ENCODE measurements at places on chromosomes 2 and 18. TPM values are rescaled to one million over a fixed set of nuclear protein-coding genes. Genes with fewer than 3 reads are reported as not detected.

CKAP2L gene
- total RNA-seq, result 0.49 TPM

GALNT13 gene
- 2.1 TPM for total RNA-seq

GRCh38 chr2:176473177-176473576, 203.9 kb downstream of the MTX2 start:
- H3K36me3 ChIP-seq, result no peaks in the 10 kb centered on the region
- no peaks in the 10 kb centered on the region for H3K27me3 ChIP-seq

CAVIN2 gene
- total RNA-seq, result 198 TPM

DNA sequence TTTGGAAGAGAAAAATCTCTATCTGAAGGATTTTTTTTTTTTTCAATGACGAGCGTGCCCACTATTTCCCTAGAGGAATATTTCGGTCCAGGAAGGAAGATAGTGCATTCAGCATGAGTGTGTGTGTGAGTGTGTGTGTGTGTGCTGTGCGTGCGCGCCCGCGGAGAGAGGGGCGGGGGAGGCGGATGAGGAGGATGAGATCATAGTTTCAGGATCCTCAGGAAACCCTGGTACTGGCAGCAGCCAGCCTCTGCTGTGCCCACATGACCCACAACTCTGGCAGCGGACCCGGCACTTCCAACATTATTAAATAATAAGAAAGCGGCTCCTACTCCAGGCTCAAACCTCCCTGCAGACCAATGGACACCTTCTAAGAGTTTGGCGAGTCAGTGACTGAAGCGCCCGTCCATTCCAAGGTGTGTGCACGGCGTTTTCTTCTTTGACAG, 217.0 kb upstream of the DTNA start:
- peaks cover 19% of the 10 kb centered on the region for H3K4me1 ChIP-seq
- H3K27ac ChIP-seq, result no peak overlapping the region
- H3K27me3 ChIP-seq, result no peaks in the 10 kb centered on the region

DNA sequence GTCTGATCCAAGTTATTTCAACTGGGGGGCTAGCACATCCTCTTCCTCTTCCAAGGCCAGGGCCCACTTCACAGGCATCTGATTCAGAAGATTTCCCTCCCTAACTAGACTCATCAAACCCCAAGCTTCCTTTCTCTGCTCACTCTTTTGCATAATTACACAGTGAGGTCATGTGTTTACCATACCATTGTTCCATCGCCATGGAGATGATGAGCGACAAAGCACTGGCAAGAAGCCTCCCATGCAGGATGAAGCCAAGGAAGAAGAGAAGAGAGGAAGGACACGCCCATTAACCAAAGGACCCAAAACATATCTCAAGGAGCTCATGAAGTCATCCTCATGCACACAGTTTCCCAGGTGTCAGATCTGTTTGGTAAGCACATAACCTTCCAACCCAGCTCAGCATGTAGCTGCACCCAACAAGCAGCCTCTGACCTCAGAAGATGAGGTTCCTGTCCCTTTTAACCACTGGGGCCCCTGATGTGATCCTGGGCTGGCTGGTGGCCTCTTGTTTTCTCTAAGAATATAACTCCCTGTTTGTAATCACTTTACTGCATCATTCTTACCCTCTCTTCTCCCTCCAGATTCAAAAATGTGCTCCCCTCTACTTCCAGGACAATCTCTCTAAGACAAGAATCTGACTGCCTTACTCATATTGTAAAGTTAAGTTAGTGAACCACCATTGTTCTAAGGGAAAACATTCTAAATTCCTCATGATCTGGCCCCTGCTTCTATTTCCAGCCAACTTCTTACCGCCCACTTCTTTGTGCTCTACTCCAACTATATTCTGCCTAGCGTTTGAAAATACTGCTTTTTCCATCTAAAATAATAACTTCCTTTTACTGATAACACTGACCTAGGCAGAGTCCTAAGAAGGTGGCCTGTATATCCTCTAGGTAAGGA, 190.1 kb downstream of the TTC32 start:
- H3K27ac ChIP-seq, result no peak overlapping the region
- no peaks in the 10 kb centered on the region for H3K36me3 ChIP-seq
- H3K4me1 ChIP-seq, result no peaks in the 10 kb centered on the region
- no peaks in the 10 kb centered on the region for H3K27me3 ChIP-seq

GRCh38 chr18:51107598-51108305, 77.7 kb downstream of the SMAD4 start:
- no peaks in the 10 kb centered on the region for H3K27me3 ChIP-seq
- H3K27ac ChIP-seq, result no peak overlapping the region
- DNase-seq, result no peak
- no peaks in the 10 kb centered on the region for H3K36me3 ChIP-seq
- peaks cover 7% of the 10 kb centered on the region for H3K4me1 ChIP-seq
- H3K4me3 ChIP-seq, result no peak overlapping the region

- no peak overlapping the region for H3K4me3 ChIP-seq
- H3K36me3 ChIP-seq, result no peaks in the 10 kb centered on the region
- peaks cover 11% of the 10 kb centered on the region for H3K4me1 ChIP-seq
- H3K27me3 ChIP-seq, result no peaks in the 10 kb centered on the region
- no peak for DNase-seq
Observed at GRCh38 chr18:8051453-8051852, 484.3 kb downstream of the PTPRM start.

GRCh38 chr2:15754703-15755099, 163.0 kb downstream of the DDX1 start:
- no peak overlapping the region for H3K27ac ChIP-seq
- DNase-seq, result no peak
- no peaks in the 10 kb centered on the region for H3K27me3 ChIP-seq
- no peaks in the 10 kb centered on the region for H3K4me1 ChIP-seq
- H3K4me3 ChIP-seq, result no peak overlapping the region

DNA sequence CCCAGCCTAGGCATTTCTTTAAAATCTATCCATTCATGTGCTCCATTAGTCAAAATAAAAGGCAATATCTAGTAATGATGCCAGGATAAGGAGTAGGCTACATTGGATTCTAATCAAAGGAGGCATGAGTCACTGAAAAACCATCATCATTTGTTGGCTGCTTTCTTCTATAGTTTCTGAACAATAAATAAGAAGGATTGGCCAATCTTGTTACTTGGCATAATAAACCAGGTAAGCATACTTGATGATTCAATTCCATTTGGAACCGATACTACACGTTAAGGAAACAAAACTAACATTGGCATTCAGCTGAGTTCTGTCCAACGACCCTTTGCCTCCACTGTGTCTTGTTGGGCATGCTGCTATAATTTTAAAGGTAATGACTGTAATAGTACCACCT, 27.2 kb downstream of the ATP8B1 start:
- no peak overlapping the region for H3K4me3 ChIP-seq
- no peak overlapping the region for H3K27ac ChIP-seq

SKOR2 gene
- not detected for total RNA-seq

NT5DC4 gene
- 1.2 TPM for total RNA-seq

DNA sequence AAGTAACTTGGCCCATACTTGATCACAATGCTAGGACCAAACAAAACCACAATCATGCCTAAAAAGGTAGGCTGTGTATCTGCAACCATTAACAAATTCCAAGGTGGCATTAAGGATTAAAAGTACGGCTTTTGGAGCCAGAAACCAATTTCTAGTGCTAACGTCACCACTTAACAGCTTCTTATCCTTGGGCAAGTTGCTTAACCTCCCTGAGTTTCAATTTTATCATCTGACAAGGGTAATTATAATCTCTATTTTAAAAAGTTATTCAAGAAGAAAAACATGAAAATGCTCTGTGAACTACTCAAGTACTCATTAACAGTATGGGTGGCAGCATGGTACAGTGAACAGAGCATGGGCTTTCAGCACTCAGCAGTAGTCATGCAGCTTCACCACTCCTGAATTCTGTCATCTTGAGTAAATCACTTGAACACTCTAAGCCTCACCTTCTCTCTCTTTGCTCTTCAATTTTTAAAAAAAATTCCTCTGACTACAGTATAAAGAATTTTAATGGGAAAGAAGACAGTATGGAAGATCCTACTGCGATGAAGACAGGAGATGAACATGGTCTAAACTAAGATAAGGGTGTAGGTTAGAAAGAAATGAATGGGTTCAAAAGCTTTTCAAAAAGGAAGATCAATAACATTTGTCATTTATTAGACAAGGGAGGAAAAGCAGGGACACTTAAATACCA, 69.2 kb downstream of the SS18 start:
- H3K4me3 ChIP-seq, result no peak overlapping the region
- peaks cover 88% of the 10 kb centered on the region for H3K36me3 ChIP-seq
- H3K27ac ChIP-seq, result no peak overlapping the region
- H3K27me3 ChIP-seq, result no peaks in the 10 kb centered on the region
- no peak for DNase-seq

GRCh38 chr18:46222710-46223360, 118.7 kb downstream of the HAUS1 start:
- DNase-seq, result no peak
- H3K4me1 ChIP-seq, result peaks cover 7% of the 10 kb centered on the region
- no peaks in the 10 kb centered on the region for H3K27me3 ChIP-seq
- H3K36me3 ChIP-seq, result no peaks in the 10 kb centered on the region

GRCh38 chr2:148545390-148546256, 98.9 kb upstream of the EPC2 start:
- no peak overlapping the region for H3K27ac ChIP-seq
- H3K4me1 ChIP-seq, result no peaks in the 10 kb centered on the region
- H3K4me3 ChIP-seq, result no peak overlapping the region
- no peaks in the 10 kb centered on the region for H3K36me3 ChIP-seq
- H3K27me3 ChIP-seq, result no peaks in the 10 kb centered on the region
- no peak for DNase-seq

DNA sequence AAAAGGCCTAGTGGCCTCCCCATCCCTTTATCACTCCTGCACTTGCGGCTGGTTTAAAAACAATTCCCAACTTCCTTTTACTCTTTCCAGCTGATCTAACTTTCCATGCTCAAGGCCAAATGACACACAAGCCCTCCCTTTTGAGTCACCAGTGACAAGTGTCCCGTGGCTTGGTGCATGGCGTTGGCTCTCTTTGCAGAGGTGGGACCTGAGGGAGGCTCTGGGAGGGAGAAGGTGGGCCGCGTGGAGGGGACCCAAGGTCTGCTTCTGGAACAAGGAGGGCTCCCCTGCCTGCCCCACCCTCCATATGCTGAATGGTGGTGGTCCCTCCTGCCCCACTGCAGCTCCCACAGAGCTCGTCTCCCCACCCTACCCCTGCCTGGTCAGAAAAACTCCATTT, 30.8 kb upstream of the HPCAL1 start:
- H3K27ac ChIP-seq, result no peak overlapping the region
- no peaks in the 10 kb centered on the region for H3K27me3 ChIP-seq
- H3K36me3 ChIP-seq, result no peaks in the 10 kb centered on the region
- peaks cover 24% of the 10 kb centered on the region for H3K4me1 ChIP-seq
- DNase-seq, result no peak

DNA sequence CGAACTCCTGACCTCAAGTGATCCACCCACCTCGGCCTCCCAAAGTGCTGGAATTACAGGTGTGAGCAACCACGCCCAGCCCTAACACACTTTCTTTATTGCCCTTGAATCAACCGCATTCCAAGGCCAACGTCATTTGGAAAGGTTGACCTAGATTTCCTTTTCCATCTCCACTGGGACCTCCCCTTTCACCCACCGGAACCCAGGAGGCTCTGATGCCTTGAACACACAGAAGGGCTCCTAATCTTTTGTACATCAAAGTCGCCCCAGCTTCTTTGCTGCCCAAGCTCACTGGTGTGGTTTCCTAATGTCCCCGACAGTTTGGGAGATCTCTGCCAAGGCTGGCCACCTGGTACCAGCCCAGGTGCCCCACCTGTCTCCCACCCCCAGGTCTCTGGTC, 46.2 kb upstream of the CAB39 start:
- no peak overlapping the region for H3K4me3 ChIP-seq
- peaks cover 4% of the 10 kb centered on the region for H3K4me1 ChIP-seq
- no peaks in the 10 kb centered on the region for H3K27me3 ChIP-seq
- H3K36me3 ChIP-seq, result no peaks in the 10 kb centered on the region
- H3K27ac ChIP-seq, result peak overlapping the region; percentile 41

DNA sequence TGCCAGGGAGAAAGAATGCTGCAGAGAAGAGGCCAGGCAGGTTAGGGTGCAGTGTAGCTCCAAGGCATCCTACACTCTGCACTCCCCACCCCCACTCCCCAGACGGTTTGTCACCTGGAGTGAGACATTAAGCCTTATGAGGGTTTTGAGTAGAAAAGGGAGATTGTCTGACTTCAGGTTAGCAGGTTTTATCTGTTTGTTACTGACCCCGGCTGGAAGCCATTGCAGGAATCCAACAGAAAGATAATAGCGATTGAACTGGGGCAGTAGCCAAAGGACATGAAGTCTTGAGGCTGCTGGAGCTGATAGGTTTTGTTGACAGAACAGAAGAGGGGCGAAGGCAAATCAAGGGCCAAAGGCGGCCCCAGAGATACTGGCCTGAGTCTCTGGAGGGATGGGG, 36.0 kb upstream of the OR6B3 start:
- H3K4me3 ChIP-seq, result no peak overlapping the region
- no peak overlapping the region for H3K27ac ChIP-seq
- no peaks in the 10 kb centered on the region for H3K27me3 ChIP-seq
- no peak for DNase-seq
- H3K36me3 ChIP-seq, result no peaks in the 10 kb centered on the region

DNA sequence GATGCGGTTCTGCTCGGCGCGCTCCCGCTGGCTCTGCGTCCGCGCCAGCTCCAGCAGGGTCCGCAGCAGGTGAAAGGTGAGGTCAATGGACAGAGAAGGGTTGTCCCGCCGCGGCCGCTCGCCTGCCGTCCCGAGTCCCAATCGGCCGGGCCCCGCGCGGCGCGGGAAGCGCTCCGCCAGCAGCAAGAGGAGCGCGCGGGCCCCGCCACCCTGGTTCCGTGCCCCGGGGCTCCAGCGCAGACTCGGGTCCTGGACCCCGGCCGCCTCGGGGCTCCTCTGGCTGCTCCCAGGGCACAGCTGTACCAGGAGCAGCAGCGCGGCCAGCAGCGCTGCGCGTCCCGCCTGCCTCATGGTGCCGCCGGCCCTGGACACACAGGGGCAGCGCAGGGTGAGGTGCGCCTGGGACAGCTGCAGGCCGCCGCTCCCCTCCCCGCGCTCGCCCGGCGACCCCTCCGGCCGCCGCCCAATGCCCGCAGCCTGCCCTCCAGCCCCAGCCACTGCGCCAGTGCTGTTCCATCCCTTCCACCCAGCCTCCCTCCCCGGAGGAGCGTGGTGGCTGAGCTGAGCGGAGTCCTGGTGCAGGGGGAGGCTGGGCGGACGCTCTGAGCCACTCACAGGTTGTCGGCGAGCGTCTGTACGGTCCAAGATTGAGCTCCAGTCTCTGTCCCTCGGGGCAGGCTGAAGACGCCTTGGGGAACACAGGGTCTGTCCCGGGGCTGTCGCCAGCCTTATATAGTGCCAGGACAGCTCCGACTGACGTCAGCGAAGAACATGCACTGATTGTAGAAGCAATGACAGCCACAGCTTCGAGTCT, 493 bp downstream of the UCN start:
- H3K36me3 ChIP-seq, result peaks cover 28% of the 10 kb centered on the region
- H3K27ac ChIP-seq, result no peak overlapping the region
- DNase-seq, result no peak

GRCh38 chr2:204110751-204111516, 174.4 kb downstream of the ICOS start:
- H3K4me1 ChIP-seq, result peaks cover 27% of the 10 kb centered on the region
- H3K27ac ChIP-seq, result no peak overlapping the region
- no peaks in the 10 kb centered on the region for H3K27me3 ChIP-seq
- DNase-seq, result no peak

- peaks cover 34% of the 10 kb centered on the region for H3K4me1 ChIP-seq
- H3K27me3 ChIP-seq, result no peaks in the 10 kb centered on the region
- H3K36me3 ChIP-seq, result no peaks in the 10 kb centered on the region
- H3K4me3 ChIP-seq, result peak within 1 kb of the TSS; percentile 68
- DNase-seq, result peak; percentile 79
Observed at GRCh38 chr18:32018331-32019250, at the start of gene RNF125. Gene RNF125 (plus strand): TSS chr18:32018825. CDS start chr18:32018864, 39 bp downstream.

MYOM1 gene
- 0.76 TPM for total RNA-seq

All from upper lobe of left lung (tissue), 6 donors.